ENCODE measurements at places on chromosomes 13 and 19. TPM values are rescaled to one million over a fixed set of nuclear protein-coding genes. Genes with fewer than 3 reads are reported as not detected.

- no peak for DNase-seq
- no peaks in the 10 kb centered on the region for H3K27me3 ChIP-seq
- H3K27ac ChIP-seq = no peak overlapping the region
- H3K4me1 ChIP-seq = no peaks in the 10 kb centered on the region
- no peaks in the 10 kb centered on the region for H3K36me3 ChIP-seq
Measured at GRCh38 chr19:50531171-50531612, 17.5 kb upstream of the ASPDH start.

- DNase-seq = peak; percentile 17
- H3K4me3 ChIP-seq = no peak overlapping the region
- no peaks in the 10 kb centered on the region for H3K27me3 ChIP-seq
Measured at GRCh38 chr13:54573186-54573585, 1544.6 kb downstream of the OLFM4 start.

- H3K27me3 ChIP-seq = no peaks in the 10 kb centered on the region
- H3K27ac ChIP-seq = no peak overlapping the region
- no peaks in the 10 kb centered on the region for H3K36me3 ChIP-seq
- H3K4me1 ChIP-seq = no peaks in the 10 kb centered on the region
Measured at GRCh38 chr19:18946918-18947317, 5.9 kb upstream of the HOMER3 start.

DNA sequence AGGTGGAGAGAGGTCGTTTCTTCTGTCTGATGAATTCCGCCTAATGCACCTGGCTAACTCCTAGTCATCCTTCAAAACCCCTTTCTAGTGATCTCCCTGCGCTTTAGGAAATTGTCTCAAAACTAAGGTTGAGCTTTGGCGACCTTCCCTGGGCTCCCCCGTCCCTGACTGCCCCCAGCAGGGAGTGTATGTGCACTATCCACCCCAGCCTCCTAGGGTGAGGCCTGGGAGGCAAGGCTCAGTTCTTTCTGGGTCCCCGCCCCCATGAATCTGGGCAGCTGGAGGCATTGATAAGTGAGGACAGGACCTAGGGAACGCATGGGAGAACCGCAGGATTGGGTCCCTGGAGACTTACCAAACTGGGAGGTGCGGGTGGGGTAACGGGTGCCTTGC is 378 bp downstream of the TLE6 start:
- H3K36me3 ChIP-seq = no peaks in the 10 kb centered on the region
- H3K4me3 ChIP-seq = peak overlapping the region; percentile 45
- peaks cover 17% of the 10 kb centered on the region for H3K27me3 ChIP-seq
- H3K27ac ChIP-seq = no peak overlapping the region
- peaks cover 17% of the 10 kb centered on the region for H3K4me1 ChIP-seq

The PLPPR3 gene
- 81.1 TPM for total RNA-seq
